ENCODE measurements at places on chromosomes 16 and 17.

DNA sequence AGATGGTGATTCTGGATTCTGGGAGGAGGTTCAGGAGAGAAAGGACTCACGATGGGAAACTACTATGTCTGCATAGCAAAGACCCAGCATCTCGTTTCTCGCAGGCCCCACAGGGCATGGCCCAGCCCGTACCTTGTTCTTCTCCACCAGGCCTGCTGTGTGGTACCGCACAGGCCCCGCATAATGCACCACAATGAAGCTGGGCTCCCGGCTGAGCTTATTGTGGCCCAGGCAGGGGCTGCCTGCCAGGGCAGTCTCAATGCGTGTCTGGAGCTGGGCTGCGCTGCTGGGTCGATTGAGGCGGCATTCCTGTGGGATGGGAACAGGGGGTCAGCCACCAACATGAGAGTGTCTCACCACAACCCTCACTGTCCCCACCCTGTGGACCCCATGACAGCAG, 20.4 kb downstream of the ZNHIT3 start:
- DNase-seq, result no peak

DNA sequence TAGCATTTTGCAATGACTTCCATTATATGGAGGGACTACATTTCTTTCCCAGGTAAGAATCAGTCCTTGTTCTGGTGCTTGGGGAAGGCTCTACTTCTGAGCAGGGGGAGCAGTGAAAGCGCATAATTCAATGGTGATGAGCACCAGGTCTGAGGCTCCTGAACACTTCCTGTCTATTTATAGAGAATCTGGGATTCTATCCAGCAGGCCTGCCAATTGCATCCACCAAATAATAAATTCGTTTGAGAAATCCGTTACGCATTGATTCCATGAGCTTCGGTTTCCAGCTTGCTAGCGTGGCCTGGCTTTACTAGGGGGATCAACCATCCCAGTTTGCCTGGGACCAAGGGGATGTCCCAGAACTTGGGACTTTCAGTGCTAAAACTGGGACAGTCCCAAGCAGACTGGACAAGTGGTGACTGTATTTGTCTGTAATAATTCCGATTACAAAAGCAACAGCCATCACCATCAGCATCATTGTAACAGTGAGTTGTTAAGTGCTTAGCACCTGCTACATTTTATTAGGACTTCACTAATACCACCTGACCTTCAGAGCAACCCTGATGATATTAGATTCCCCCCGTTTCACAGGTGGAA, 349.9 kb downstream of the MAF start:
- no peak for DNase-seq

DNA sequence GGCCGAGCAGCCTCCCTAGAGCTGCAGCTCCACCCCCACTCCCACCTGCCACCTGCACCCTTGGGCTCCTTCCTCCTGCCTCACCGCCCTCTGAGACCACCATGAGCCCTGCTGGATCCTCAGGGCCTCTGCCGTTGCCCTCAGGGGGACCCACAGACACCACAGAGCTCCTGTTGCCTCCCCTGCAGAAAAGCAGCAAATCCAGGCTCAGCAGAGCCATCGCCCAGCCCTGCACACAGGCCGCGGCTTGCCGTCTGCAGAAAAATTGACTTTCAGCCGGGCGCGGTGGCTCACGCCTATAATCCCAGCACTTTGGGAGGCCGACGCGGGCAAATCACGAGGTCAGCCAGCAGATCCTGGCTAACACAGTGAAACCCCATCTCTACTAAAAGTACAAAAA, 7.0 kb upstream of the PPP1R27 start:
- no peak for DNase-seq

DNA sequence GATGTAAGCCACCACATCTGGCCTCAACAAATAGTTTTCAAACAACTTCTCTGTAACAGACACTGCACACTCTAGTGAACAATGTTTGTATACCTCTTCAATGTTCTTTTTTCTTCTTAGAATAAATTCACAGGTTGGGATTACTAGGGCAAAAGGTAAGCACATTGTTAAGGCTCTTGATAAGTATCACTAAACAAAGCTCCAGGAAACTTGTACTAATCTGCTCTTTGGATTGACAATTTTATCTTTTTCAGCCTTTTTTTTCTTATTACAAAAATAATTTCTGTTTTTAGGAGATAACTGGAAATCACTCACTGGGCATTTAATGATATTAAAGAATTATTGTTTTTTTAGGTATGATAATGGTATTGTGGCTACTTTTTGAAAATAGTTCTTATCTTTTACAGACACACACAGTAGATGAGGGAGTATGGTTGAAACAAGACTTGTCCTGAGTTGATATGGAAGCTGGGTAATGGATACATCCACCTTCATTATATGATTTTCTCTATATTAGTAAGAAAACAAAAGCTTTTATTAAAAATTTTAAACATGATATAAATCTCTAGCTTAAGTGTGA, 7.7 kb upstream of the MPRIP start:
- no peak for DNase-seq
